ENCODE measurements at places on chromosomes 1 and 21.

DNA sequence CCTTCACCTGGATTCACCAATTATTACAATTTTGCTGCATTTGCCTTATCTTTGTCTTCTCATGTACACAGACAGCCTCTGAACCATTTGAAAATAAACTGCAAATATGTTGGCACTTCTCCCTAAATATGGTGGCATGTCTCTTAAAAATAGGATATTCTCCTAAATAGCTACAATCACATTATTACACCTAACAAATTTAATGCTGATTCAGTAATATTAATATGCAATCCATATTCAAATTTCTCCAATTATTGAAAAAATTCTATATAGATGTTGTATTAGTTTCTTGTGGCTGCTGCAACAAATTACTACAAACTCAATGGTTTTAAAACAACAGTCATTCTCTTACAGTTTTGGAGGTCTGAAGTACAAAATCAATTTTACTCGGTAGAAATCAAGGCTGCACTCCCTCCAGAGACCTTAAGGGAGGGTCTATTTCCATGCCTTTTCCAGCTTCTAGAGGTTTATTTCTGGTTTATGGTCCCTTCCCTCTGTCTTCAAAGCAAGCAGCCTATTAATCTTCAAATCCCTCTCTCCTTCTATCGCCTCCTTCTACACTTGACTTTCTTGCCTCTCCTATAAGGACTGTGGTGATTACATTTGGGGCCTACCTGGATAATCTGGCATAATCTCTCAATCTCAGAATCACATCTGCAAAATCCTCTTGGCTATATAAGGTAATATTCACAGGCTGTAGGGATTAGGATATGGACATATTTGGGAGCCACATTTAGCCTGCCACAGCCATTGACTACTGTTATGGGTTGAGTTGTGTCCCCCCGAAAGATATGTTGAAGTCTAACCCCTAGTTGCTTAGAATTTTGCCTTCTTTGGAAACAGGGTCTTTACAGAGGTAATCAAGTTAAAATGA lies 52.5 kb upstream of the BOLA1 start:
- DNase-seq = no peak

- DNase-seq = no peak
Observed at GRCh38 chr1:174761335-174761734, 238.4 kb upstream of the CACYBP start.

GRCh38 chr1:222697826-222698225 lies 14.5 kb downstream of the AIDA start:
- DNase-seq = no peak

DNA sequence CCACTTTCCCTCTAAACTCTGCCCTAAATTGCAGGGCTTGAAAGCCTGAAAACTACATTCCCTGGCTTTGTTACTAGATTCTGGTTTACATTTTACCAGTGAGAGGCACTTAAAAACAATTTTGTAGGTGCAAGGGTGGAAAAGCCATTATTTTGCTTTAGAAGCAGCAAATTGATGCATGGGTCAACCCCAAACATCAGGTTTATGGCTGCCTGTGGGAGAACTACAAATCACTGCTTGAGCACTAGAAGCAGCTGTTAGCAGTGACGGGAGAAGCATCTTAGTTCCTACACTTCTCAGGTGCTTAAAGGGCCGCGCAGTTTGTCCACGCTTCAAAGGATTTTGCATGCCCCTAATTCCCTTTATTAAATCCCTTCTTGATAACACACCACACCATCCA lies 417.2 kb downstream of the PCP4 start:
- DNase-seq = no peak

- DNase-seq = no peak
Observed at GRCh38 chr1:85656256-85656655, 52.0 kb downstream of the ZNHIT6 start.

GRCh38 chr1:47725992-47726855 lies 271.0 kb downstream of the TRABD2B start:
- DNase-seq = peak; percentile 93

GRCh38 chr1:56910441-56910985 lies 55.3 kb downstream of the C8B start:
- DNase-seq = no peak

GRCh38 chr21:42443876-42444744 lies 40.4 kb downstream of the UBASH3A start:
- no peak for DNase-seq

DNA sequence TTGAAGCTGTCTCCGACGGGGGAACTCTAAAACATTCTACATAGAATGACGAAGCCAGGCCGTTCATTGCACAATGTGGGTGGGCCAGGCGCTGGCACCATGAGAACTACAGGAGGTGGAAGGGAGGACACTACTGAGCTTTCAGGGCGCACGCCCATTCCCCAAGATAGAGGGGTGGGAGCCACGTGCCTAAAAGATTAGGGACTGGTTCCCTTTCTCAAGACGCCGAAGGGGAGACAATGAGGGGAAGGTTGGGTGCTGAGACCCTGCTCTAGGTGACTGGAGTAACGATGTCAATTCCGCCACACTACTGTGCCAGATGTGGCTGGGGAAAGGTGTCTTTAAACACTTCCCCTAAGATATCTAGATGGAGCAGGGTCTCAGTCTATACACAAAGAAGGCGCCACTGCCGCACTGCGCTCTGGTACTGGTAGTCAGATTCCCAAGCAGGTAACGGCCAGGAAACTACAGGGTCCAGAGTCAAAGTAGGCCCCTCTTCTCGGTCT lies 782 bp downstream of the CSDE1 start:
- DNase-seq = peak; percentile 42

DNA sequence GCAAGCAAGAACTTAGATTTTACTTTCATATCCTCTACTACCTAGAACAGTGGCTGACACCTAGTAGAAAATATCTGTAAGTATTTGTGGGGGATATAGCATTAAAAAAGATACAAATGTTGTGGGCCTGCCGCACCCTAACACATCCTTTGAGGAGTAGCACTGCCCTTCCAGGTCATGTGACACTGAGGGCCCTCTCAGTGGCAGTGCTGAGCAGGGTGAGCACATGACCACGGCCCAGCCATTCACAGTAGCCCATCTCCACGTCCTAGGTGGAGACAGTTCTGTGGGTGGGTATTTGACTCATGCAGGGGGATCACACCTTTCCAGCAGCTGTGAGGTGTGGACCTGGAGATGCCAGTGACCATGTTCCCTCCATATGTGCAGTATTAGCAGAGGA lies 108.9 kb downstream of the OMA1 start:
- no peak for DNase-seq

GRCh38 chr1:42335050-42335808 lies at the start of gene FOXJ3:
FOXJ3 (minus strand) TSS chr1:42335235; CDS start chr1:42311093, 24,142 bp downstream.
- peak; percentile 93 for DNase-seq

DNA sequence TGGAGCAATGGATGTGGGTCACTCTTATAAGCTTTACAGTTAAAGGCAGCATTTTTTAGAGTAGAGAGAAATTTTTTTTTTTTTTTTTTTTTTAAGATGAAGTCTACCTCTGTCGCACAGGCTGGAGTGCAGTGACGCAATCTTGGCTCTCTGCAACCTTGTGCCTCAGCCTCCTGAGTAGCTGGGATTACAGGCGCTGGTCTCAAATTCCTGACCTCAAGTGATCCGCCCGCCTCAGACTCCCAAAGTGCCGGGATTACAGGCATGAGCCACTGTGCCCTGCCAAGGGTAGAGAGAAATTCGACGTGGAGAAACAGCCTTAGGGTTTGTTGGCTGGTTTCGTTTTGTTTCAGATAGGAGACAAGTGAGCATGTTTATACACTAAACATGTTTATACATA lies 594.2 kb upstream of the ADAMTS5 start:
- peak; percentile 17 for DNase-seq

GRCh38 chr1:47482786-47483185 lies 44.9 kb downstream of the FOXD2 start:
- no peak for DNase-seq

DNA sequence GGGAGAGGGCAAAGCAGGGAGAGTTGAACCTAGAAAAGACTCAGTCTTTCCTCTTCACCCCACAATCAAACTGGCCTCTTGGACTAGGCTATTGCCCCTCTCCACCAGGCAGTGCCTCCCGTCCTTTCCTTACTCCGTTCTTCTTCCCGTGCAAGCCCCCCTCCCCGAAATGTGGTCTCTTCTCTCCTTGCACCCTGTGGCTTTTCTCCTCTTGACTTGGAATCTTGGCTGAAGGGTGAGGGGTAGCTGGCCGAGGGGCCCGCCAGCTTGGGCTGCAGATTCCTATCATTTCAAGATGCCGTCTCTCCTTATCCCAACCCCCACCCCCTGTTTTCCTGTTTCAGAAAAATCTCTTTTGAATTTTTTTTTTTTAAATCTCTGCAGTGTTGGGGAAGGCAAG lies 1.6 kb downstream of the WNT2B start:
- no peak for DNase-seq

DNA sequence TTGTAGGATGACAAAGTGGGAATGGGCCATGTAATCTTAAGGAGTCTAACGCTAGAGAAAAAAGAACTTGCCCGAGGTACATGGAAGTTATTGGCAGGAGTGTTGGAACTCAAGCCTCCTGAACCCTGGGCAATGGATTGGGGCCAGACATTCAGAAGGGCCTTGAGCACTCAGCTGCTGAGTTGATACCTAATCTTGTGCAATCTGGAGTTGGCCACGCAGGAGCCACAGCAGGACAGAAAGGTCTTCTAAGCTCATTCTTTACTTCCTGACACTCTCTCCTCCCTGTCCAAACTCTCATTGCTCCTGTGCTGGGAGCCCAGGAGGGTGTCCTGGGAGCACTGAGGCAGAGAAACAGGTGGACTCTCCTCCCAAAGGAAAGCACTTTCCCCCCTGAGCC lies 25.1 kb upstream of the CSF1 start:
- DNase-seq = no peak

DNA sequence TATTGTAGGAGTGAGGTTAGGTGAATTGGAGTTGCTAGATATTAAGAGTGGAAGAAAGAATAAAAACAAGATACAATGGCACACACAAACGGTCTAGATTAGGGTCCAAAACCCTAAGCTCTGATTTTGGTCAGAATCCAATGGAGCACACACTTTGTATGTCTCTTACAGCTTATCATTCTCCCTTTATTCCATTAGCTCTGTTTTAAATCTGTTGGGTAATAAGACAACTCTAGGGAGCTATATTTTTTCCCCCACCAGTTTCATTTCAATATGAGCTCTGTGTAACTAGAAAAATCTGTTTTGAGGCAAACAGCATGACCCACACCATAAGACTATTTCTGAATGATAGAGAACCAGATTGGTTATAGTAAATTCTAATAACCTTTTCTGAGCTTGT lies 465.6 kb downstream of the ADGRL2 start:
- DNase-seq = no peak

- no peak for DNase-seq
Observed at GRCh38 chr1:201639826-201640225, 100.9 kb downstream of the NAV1 start.

GRCh38 chr1:9263276-9263855 lies 28.8 kb downstream of the H6PD start:
- DNase-seq = no peak

GRCh38 chr1:226268421-226269124 lies 40.4 kb downstream of the LIN9 start:
- no peak for DNase-seq

DNA sequence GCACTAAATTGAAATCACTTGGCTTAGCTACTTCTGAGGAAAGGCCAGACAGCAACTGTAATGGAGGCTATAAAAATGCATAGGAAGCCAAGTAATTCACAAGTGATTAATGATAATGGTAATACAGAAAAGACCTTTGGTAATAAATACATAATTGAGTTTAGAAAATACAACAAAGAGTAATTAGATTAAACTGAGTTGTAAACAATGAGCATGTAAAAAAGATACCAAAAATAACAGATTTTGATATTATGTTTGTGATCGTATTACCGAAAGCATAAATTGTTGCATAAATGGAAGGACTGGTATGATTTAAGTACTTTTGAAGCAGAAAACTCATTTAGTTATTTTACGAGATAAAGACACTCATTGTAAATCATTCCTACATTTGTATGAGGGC lies 556.7 kb upstream of the TMPRSS15 start:
- no peak for DNase-seq

- peak; percentile 52 for DNase-seq
Observed at GRCh38 chr1:39574646-39575045, 1.9 kb downstream of the PABPC4 start.

DNA sequence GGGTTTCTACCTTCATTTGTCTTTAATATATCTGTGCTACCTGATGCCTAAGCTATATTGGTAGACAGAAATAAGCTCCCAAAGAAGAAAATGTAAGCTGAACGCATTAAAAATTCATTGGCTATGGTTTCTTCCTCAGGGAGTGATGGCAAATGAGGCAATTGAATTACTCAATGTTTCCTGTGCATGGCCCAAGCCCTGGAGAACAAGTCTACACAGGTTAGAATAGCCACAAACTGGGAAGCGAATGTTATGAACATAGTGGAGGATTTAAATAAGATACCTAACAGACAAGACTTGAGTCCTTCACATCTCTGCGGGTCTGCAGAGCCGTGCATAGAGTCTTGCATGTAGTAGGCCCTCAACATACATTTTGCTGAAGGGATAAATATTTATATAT lies 350.3 kb downstream of the RWDD3 start:
- no peak for DNase-seq

DNA sequence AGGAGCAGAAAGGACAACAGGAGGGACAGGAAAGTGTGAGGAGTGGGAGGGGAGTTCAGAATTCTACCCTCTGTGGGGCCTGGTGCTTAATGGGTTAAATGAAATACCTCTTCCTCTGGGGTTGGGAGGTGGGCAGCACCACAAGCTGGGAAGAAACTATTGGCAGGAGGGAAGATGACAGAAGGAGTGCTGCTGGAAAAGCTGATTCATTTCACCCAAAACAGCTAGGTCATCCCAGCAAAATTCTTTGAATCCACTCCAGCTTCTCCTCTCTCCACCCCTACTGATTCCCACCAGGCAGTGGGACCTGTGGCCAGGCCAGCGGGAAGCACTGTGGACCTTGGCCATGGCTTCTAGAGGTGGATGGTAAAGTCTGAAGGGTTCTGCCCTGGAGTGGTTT lies 12.8 kb downstream of the BCAN start:
- DNase-seq = no peak

GRCh38 chr1:158180741-158181576 lies at the start of gene CD1D:
CD1D (plus strand) TSS chr1:158180895; CDS start chr1:158181102, 207 bp downstream.
- DNase-seq = peak; percentile 52

DNA sequence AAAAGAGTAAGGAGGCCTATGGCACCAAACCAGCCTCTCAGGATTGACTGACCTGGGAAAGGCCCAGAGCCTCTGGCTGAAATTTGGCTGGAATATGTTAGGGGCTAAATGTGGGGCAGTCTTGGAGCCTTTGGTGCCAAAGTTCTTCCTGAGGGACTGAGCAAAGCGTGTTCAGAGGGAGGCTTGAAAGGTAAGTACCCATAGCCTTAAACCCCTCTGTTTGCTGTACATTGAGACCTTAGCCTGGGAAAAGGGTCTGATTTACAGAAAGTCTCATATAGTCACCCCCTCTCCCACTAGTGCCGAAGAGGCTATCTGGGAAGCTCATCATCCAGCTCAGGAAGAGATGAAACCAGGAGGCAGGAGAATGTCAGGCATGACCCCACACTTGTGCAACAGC lies at the start of gene LCE4A:
Gene LCE4A, plus strand, starts transcription at position 301 of the 400 bp plus-strand sequence. CDS start 916 bp downstream, outside the sequence.
- no peak for DNase-seq

DNA sequence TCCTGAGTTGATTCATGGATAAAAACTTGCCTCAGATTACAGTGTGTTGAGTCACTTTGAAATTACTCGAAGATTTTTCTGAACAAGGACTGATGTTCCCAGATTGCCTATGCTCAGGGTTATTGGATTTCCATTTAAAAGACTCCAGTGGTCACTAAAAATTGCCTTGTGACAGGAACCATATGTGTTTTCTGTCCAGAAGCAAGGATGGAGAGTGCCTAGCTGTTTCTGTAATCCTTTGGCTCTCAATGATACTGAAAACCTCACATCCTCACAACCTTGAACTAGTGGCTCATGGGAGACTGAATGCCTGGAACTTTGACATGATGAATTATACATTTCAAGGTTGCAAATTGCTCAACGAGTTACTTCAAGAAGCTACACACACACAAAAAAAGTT lies 1271.8 kb downstream of the BRINP3 start:
- DNase-seq = no peak
